ENCODE measurements at places on chromosomes 16 and 17.
A peak's percentile ranks its signal among the peaks of the same experiment; 100 is the strongest.

DNA sequence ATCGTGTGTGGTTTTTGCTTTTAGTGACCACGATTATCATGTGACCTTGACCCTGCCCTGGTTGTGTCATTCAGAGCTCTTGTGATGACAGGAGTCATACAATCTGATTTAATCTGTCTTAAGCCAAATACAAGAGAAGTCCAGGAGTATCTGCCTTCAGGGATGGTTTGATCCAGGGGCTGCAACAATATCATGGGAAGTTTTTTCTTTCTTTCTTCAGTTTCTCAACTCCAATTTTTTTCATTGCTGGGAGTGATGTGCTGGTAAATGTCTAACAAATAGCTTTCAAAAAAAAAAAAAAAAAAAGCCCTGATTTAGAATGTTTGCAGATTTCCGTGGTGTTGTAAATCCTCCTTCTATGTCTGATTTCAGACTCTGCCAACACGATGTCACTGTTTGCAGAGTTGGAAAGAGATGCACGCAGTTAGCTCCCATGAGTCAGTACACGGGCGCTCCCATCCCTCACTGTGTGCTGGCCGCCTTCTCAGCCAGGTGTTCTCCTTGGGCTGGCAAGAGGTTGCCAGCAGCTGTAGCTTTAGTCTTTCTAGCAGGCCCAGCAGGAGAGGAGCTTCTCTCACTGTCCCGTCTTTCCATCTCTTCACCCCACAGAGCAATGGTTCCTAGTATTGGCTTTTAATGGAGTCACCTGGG, 229.7 kb downstream of the SNX29 start:
- no peak for DNase-seq

DNA sequence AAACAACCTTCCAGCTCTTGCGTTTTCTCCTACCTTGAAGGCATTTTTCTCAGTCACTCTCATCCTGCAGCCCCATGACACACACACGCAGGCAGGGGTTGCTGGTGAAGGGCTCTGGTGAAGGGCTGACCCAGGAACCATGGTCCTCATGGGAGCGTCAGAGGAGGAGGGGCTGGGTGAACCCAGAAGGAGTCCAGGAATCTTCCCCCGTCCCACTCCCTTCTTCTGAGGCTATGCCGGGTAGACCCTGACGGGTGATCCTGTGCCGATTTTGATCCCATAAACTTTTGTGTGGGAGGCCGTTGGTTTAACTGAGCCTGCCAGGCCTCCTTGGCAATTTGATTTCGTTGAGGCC, 278.4 kb upstream of the FOXF1 start:
- no peak for DNase-seq

DNA sequence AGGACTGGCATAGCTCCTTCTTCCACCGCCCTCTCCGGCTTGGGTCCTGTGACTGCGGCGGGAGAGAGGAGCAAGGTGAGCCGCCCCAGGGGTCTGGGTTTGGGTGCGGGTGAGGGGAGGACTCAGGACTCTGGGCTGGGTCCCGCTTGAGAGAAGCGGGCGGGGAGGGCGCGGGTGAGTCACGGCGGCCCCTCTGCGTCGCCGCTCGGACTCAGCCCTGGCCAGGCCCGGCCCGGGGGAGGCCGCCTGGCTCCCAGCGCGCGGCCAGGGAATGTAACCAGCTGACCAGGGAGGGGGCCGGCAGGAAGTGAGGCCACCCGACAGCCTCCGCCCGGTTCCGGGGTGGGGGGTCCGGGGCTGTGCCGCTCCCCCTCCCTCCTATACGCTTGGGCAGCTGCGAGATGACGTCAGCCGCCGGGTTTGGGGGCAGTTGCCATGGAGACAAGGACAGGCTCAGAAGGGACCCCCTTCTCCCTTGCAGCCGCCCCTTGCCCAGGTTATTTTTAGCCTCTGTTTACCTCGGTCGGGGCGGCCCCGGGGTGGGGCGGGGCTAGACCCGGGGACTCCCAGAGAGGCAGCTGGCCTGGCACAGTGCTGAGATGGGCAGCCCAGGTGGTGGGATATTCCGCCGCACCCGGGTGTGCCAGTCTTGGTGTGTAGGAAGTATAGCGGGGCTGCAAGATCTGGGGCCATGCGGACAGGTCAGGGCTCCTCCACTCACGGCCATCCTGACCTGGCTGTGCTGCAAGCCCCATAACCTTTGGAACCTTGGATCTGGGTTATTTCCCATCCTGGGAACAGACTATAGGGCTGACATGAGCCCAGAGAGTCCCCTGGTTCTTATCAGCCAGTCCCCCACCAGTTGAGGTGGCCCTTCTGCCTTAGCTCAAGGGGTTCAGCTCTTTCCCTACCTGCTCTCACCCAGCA, 1.6 kb downstream of the RIPOR1 start:
- DNase-seq, result peak; percentile 54

GRCh38 chr17:63528183-63528582, 5.0 kb downstream of the KCNH6 start:
- DNase-seq, result no peak

DNA sequence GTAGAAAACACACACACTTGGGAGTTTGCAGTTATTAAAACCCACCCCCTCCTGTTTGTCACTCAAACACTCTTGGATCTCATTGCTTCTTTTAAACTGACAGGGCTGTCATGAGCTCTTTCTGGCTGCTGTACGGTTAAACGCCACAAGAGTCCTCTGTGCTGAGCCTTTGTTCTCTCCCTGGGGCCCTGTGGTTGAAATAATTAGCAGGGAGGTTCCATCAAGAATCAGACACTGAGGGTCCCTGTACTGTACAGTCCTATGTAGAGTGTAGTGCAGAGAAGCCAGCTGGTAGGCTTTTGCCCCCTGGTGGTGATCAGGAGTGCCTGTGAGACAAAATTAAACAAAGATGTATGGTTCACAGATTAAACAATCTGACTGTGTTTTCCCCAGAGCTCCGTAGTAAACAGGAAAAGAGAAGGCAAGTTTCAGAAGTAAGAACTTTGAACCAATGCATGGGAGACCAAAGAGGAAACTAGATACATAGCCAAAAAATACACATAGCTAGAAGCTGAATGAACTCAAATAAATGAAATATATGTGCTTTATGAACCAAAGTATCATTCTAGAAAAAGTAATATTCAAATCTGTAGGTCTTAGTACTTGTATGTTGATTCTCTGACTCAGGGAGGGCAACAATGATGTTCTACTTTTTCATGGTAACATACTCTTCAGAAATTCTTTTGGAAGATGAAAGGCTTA, 1.4 kb upstream of the SSH2 start:
- peak; percentile 71 for DNase-seq

DNA sequence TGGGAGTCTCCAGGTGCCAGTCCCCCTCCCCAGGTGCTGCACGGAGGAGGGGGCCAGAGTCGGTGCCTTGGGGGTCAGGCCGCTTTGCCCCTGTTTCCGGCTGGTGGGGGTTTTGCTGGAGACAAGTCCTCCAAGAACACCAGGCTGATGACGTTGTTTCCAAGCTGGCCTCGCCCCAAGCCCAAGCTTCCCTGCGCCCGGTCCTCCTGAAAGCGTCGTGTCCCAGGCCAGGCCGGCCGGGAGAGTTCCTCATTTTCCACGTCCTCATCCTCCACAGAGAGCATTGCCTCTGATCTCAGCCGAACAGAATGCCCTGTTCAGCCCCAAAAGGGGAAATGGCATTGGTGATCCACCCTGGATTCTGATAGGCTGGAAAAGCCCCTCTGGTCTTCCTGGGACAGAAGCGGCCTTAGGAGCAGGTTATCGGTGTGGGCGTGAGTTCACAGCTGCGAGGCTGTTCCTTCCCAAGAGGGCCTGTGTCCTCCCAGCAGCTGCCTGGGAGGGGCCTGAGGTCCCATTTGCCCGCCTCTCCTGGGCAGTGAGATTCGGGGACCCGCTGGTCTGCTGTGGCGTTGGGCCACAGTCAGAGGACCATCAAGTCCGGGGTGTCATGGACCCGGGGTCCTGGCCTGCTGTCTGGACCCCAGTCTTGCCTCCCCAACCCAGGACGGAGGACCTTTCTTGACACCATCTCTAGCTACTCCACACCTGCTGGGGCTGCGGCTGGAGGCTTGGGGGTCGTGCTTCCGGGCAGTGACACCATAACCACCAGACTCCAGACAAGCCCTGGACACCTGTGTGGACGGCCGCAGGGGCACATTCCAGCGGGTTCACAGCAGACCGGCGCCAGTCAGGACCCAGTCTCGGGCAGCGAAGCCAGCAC, 7.1 kb downstream of the SOX8 start:
- DNase-seq, result no peak

- DNase-seq, result no peak
Measured at GRCh38 chr16:31916056-31916488, 42.5 kb downstream of the ZNF267 start.

DNA sequence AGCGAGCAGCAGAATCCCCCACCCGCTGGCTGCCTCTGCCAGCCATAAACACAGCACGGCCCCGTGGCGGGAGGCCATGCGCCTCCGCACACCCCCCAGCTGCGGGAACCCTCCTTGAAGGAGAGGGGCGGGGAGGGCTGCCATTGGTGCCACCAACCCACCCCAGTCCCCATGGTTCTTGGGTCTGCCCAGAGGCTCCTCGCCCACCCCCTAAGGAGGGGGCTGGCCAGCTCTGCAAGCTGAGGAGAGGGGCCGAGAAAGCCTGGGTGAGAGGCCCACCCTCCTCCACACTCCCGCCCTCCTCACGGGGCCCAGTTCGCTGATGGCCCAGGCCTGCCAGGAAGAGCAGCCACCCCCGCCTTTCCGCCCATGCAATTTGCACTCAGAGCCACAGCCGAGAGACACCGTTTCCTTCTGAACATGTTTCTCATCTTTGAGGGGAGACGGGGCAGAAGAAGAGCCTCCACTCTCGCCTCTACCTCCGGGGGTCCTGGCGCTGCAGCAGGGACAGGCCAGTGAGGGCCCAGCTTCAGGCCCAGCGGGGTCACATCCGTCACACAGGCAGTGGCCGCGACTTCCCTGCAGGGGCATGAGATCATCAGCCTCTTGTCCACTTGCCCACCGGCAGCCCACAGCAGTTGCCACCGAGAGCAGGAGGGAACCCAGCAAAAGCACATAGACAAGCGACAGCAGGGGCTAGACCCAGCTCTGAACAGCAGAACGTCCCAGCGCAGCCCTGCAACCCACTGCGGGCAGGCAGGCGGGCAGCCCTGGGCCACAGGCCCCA, 23.0 kb downstream of the KATNB1 start:
- DNase-seq, result no peak

- DNase-seq, result no peak
Measured at GRCh38 chr16:28324235-28324886, 32.0 kb downstream of the SBK1 start.

GRCh38 chr16:8607214-8607613, 14.3 kb upstream of the METTL22 start:
- DNase-seq, result no peak

GRCh38 chr17:39173080-39173479, 7.1 kb upstream of the ARL5C start:
- no peak for DNase-seq

DNA sequence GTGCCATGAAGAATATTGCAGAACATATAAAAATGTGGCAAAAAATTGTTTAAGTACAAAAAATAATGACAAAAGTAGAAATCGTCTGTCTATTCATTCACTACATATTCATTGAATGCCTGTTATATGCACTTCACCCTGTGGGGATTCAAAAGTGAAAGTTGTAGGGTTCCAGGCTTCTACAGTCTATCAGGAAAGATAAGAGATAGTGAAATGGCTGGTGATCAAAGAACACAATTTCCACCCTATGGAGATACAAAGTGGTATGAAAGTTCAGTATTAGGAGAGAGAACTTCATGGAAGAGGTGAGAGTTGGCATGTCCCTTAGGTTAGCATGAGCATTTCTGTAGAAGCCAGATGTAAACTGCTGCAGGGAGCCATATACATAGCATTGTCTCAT, 127.0 kb upstream of the PMFBP1 start:
- DNase-seq, result no peak

GRCh38 chr17:44775838-44776621, 17.2 kb downstream of the ADAM11 start:
- DNase-seq, result no peak

Data from GM23338 (cell line).